ENCODE measurements at places on chromosomes 4 and X.

- no peak for DNase-seq
Measured at GRCh38 chr4:41358647-41359421, 102.1 kb downstream of the UCHL1 start.

DNA sequence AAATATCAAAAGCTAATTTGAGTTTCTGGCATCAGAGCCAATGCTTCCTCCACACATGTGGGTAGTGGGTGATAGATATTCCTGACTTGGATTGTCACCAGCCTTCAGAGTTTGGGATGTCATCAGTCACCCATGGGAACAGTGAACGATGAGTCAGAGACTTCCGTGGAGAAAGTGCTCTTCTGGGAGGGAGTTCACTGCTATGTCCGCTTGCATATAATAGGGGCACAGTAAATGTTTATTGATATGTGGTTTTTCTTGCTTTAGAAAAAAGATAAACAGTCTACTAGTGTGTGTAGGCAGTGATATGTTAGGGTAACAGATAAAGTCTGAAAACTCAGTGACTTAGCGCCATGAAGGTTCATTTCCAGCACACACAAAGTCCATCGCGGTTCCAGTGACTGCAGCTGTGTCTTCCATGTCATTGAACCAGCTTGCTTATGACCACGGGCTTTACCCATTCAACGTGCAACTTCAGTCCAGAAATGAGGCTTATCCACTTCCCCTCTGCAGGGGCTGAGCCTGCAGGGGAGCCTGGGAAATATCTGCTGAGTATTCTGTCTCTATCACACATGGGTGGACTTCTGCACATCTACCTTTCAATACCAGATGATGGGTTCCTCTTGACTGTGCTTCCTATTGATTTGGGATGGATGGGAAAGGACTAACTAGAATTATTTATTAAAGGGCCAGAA, 87.7 kb upstream of the WWC2 start:
- no peak for DNase-seq

DNA sequence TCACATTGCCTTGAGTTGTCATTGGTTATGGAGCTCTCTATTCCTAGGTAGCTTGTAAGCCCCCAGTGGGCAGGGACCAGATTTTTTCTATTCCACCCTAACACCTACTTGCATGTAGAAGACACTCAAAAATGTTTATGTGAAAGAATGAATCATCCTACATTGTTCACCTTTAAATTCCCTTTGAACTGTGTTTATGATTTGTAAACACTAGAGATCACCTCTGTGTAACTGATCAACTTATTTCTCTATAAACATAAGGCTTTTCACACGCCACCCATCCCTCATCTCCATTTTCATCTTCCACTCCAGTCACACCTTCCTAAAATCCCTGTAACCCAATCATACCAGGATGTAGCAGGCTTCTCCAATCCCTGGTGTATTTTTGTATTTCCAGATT, 142.6 kb upstream of the LEF1 start:
- no peak for DNase-seq

DNA sequence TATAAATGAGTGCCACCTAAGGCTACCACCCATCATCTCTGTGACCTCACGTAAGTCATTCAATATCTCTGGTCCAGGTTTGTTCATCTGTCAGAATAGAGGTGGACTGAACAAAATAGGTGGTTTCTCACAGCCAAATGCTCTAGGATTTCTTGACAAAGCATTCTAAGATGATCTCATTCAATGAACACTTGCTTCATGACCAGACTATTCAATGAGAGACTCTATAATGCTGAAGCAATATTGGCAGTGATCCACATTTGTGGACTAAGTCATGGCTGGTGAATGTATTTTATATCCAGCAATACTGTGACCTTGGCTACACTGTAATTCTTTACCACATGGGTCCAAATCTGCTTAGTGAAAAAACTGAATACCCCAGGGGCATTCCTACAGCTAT, 37.9 kb downstream of the LDB2 start:
- no peak for DNase-seq

GRCh38 chr4:24262616-24263015, 321.7 kb downstream of the DHX15 start:
- no peak for DNase-seq

DNA sequence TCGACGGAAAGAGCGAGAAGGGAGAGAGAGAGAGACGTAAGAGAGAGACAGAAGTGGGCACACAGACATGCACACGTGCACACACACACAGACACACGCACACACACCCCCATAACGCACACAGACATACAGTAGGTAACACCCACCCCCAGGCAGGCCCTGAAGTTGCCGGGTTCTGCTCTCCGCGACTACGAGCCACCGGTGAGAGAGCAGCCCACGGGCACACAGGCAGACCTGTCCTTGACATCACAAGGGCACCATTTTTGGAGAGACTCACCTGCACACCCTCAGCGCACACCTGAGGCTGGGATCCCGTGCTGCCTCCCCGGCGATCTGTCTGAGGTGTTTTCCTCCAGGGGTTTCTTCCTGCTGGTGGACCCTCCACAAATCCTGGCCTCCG, 1171.0 kb upstream of the PCDH10 start:
- DNase-seq: no peak
